ENCODE measurements at places on chromosomes 4 and X. TPM values are rescaled to one million over a fixed set of nuclear protein-coding genes. Genes with fewer than 3 reads are reported as not detected.

S100P gene
- total RNA-seq = 0.29 TPM

HAND2 gene
- total RNA-seq = 3.8 TPM

PWWP3B gene
- total RNA-seq = not detected

NXF2 gene
- not detected for total RNA-seq

CITED1 gene
- total RNA-seq = not detected

CT55 gene
- total RNA-seq = not detected

RBM47 gene
- 1.8 TPM for total RNA-seq

All from osteoblast (primary cell).